ENCODE measurements at places on chromosomes 3 and 15.

GRCh38 chr15:40333922-40334492 lies 6.7 kb downstream of the CCDC9B start:
- peak; percentile 92 for DNase-seq

GRCh38 chr3:101319531-101319930 lies 844 bp downstream of the IMPG2 start:
- DNase-seq: no peak

DNA sequence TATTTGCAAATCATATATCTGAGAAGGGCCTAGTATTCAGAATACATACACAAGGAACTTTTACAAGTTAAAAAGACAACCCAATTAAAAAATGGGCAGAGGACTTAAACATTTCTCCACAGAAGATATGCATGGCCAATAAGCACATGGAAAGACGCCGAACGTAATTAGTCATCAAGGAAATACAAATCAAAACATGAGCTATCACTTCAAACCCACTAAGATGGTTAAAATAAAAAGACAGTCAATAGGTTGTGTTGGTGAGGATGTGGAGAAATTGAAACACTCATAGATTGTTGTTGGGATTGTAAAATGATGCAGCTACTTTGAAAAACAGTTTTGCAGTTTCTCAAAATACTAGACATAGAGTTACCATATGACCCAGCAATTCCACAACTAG lies 61.2 kb upstream of the NEO1 start:
- no peak for DNase-seq

DNA sequence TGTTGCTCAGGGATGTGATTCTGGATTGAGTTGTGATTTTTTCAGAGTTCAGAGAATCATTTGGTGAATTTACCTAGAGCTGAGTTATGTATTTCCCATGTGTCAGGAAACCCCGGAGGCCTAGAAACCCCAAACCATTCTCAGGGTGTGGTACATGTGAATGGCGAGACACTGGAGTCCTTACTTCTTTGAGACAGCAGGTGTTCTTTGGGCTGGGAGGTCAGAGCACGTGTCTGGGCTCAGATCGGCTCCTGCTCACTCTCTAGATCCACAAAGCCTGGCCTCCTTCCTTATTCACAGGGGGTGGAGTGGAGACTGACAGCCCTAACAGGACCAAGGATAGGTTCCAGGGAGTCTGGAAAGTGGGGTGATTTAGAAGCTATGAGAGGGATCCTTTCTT lies 145.8 kb downstream of the CHDH start:
- DNase-seq: no peak

- no peak for DNase-seq
These were observed 114.2 kb upstream of the THRB start for GRCh38 chr3:24608701-24609390.

- no peak for DNase-seq
These were observed 223.0 kb downstream of the NR2F2 start for GRCh38 chr15:96553451-96553850.

DNA sequence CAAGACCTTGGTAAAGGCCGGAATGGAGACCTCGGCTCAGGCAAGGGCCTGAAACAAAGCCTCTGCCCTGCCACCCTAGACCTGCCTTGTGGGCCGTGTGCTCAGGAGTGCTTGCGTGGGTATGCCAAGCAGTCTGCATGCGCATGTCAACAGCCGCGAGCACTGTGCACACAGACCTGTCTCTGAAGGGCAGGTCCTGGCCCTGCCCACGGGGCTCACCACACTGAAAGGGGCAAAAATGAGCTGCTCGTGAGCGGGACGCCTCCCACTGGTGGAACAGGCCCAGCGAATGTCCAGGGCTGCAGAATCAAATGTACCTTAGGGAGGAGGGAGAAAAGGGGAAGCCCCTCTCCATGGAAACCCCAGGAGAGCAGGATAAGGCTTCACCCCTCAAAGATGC lies 44.3 kb upstream of the FGD5 start:
- no peak for DNase-seq

DNA sequence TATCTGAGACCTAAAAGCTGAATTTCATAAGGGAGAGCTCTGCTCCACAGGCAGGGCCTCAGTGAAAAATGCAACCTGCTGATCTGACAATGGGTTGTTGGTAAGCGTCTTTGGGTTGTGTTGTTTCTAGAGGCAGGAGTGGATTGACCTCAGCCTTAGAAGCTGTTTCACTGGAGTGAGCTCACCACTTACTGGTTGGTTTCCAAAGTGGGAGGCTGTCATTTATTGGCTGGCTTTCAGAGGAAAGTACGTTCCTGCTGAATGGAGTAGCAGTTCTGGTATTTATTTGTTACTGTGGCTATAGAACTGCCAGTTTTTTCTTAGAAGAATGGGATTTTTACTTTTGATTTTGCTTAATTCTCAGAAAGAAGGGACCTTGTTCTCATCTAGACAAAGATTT lies 29.3 kb upstream of the COL6A5 start:
- DNase-seq: no peak

Measured in suppressor macrophage treated with lipopolysaccharide for 4 hours (primary cell).